ENCODE measurements at places on chromosomes 16 and 17.

DNA sequence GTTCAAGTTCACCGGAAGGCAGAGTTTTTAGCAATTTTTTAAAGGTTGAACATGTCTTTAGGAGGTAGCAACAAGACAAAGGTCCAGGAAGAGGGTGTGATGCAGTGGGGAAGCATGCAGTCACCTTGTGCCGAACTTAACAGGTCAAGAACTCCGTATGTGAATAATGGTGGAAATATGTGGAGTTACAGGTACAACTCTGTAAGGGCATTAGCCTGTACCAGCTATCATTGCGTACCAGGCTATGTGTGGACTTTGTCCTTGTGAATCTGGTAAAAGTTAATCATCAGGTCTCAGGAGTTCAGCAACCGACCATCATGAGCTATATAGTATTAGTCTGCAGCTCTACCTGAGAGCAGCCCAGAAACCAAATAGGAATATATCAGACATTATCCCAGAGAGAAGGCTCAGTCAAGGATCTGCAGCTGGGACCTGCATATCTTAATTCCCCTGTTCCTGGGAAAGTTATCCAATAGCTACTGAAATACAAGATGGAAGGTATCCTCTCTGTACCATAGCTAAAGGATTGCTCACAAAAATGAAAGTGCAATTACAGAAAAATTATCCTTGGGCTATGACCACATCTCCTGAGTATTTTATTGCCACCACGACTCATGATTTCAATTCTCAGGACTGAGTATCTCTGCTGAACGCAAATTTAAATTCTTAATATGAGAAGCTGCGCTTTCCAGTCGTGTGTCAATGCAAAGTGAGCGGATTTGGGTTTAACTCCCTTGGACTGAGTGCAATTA lies 469.3 kb downstream of the CDH13 start:
- no peak for DNase-seq

- no peak for DNase-seq
Measured at GRCh38 chr17:61904094-61904710, 23.6 kb downstream of the INTS2 start.

DNA sequence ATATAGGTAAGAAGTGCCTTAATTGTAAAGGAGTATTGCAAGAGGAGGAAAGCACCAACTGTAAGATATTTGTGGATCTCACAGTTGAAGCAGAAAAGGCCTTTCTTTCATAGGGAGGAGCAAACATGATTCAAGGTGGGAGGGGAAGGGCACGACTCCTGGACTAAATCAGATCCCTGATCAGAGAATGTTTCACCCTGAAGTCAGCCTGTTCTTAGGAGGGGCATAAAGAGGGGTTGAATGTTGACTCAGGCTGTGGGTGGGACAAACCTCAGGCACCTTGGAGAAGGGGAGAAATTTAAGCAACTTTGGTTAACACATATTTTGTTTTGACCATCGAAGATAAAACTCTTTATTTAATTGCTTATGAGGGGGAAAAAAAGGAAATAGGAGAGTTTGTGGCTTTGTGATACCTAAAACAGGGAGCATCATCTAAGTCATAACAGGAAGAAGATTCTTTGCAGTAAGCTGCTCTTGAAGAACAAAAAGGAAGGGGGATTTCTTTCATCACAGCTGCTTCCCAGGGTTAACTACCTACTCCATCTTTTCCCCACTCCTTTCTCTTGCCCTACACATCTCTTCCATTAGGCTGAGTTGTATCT lies 158.6 kb upstream of the ZNF267 start:
- DNase-seq = no peak

- no peak for DNase-seq
Measured at GRCh38 chr17:47763913-47764582, 31.0 kb downstream of the TBX21 start.

GRCh38 chr17:29383686-29384085 lies 6.5 kb upstream of the TAOK1 start:
- no peak for DNase-seq

DNA sequence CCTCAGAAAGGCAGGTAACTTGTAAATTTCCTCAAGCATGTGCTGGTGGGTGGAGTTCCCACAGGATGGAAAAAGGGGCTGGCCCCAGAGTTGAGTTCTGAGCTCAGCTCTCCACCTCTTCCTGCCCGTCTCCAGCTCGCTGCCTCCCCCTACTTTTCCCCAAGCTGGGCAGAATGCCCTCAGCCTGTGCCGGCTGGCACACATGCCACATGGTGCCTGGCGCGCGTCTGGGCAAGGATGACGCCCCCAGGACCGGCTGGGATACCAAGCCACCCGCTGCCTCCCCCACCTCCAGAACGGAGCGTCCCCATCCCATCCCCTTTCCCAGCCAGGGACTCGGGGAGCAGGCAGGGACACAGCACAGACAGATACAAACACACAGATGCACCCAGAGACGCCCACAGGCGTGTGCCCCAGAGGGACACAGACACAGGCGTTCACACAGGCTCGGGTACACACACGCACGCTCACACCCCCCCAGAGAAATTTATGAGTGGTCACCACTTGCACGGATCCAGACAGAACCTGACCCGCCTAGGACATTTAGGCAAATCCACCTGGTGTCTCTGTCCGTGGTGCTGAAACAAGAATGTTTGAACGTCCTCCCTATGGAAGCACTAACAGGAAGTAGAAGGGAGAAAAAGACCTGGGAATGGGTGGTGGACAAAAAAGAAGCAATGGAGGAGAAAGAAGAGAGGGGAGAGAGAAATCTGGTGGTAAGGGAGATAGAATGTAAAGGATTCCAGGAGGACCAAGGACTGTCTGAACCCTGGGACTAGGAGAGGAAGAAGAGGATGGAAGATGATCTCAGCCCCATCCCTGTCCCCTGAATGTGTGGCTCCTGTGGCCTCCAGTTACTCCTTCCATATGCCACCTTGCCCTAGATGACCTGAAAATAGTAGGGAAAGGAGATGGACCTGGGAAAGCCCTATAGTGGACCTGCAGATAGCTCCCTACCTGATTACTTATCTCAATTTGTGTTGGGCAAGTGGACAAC lies 15.5 kb downstream of the NEUROD2 start:
- DNase-seq = no peak

GRCh38 chr16:67538666-67539101 lies 10.1 kb downstream of the RIPOR1 start:
- DNase-seq = no peak

- DNase-seq = no peak
Measured at GRCh38 chr17:49616601-49617131, 41.0 kb downstream of the NXPH3 start.

- DNase-seq = peak; percentile 55
Measured at GRCh38 chr17:16463358-16464302, 28.4 kb downstream of the LRRC75A start.

DNA sequence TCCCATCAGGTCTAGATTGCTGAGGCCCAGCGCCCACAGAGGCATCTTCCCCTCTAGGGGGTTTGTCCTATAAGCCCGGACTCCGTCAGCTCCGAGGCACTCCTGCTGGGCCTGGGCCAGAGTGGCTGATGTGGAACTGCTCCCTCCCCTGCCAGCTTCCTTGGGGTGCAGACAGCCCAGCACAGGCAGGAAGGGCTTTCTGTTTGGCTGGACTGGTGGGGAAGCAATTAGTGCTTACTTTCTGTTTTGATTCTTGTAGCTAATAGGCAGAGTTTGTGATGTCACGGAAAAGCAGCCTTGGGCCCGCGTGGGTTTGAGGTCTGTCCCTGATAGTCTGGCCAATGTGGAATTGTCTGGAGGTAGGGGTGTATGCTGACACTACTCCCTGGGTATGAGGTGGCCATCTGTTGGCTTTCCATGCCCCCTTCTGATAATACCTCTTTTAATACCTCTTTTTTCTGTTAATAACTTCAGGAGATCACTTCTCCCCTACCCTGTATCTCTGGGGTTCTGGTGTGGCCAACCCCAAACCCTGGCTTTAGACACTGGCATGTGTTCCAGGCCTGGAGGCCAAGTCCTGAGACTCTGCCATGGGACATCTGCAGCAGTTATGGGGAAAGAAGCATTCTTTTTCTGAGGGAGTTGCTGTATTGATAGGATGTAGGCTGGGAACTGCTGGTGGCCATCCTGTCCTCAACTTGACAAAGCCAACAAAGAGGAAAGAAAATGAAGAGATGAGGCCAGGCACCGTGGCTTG lies 190.9 kb downstream of the RAB11FIP4 start:
- no peak for DNase-seq

DNA sequence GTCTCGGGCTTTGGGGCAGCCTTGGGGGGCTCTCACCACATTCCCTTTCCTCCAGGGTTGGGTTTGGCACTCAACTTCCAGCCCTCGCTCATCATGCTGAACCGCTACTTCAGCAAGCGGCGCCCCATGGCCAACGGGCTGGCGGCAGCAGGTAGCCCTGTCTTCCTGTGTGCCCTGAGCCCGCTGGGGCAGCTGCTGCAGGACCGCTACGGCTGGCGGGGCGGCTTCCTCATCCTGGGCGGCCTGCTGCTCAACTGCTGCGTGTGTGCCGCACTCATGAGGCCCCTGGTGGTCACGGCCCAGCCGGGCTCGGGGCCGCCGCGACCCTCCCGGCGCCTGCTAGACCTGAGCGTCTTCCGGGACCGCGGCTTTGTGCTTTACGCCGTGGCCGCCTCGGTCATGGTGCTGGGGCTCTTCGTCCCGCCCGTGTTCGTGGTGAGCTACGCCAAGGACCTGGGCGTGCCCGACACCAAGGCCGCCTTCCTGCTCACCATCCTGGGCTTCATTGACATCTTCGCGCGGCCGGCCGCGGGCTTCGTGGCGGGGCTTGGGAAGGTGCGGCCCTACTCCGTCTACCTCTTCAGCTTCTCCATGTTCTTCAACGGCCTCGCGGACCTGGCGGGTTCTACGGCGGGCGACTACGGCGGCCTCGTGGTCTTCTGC lies 8.4 kb downstream of the SLC16A3 start:
- DNase-seq = no peak

GRCh38 chr16:80788027-80788426 lies 16.4 kb downstream of the CDYL2 start:
- no peak for DNase-seq

- no peak for DNase-seq
Measured at GRCh38 chr17:40707745-40708144, 4.2 kb upstream of the KRT24 start.

- DNase-seq = no peak
Measured at GRCh38 chr17:65340401-65340800, 203.2 kb downstream of the RGS9 start.

DNA sequence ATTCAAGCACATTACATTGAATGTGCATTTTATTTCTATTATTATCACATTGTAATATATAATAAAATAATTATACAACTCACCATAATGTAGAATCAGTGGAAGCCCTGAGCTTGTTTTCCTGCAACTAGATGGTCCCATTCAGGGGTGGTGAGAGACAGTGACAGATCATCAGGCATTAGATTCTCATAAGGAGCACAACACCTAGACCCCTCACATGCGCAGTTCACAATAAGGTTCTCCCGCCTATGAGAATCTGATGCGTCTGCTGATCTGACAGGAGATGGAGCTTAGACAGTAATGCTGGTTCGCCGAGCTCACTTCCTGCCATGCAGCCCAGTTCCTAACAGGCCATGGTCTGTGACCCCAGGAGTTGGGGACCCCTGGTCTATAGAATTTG lies 96.7 kb upstream of the RBBP6 start:
- no peak for DNase-seq

GRCh38 chr16:85047867-85048455 lies 20.4 kb downstream of the KIAA0513 start:
- no peak for DNase-seq

DNA sequence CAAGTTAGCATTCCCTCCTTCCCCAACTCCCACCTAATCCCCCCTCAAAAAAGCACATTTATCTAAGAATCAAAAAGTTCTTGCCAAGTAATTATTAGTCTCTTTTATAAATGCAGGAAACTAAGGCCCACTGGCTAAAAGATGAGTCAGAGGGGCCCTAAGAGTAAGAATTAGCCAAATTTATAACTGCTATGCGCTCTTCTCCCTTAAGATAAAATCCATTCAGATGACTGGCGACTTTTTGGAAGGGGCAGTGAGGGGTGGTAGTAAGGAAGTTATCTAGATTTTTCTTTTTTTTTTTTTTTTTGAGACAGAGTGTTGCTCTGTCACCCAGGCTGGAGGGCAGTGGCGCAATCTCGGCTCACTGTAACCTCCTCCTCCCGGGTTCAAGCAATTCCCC lies 17.1 kb downstream of the ZNF652 start:
- DNase-seq = no peak

DNA sequence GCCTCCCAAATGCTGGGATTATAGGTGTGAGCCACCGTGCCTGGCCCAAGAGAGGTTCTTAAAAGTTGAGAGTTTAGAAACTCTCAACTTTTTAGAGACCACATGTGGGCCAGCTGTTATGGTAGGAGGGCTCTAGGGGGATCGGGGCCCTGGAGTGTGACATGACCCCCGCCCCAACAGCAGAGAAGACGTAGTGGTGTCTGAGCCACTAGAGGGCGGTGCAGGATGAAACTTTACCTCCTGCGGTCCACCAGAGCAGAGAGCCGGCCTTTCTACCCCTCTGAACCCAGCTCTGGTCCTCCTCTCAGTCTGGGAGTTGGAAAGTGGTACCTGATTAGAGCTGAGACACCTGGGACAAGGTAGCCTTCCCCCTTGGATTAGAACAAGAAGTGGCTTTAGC lies 7.4 kb downstream of the CDK5RAP3 start:
- peak; percentile 66 for DNase-seq

- DNase-seq = no peak
Measured at GRCh38 chr16:10878644-10879501, 1.9 kb downstream of the CIITA start.

DNA sequence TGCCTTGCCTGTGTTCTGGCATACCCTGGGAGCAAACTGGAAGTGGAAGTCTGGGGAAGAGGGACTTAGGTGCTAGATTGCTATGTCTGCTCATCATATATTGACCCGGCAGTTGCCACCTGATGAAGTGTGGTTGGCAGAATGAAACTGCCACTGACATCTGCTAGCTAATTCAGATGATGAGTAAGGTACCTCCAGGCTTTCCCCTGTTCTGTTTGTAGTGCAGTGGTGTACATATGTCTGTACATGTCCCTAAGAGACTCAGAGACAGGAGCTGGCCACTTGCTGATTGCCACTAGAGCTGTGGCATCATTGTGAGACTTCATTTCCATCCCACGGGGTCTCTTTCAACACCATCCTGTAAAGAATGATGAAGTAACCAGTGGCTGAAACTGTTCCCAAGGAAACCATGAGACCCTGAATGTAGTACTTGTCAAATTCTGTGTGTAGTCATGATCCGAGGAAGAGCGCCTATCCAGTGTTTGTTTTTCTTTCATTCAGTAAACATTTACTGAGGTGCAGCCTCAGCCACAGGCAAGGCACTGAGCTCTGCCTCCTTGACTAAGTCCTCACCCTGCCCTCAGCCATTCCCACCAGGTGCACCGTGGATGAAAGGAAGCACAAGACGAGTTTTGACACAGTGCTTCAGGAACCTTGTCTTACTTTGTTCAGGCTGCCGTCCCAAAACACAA lies 13.2 kb downstream of the CLUAP1 start:
- DNase-seq = no peak

DNA sequence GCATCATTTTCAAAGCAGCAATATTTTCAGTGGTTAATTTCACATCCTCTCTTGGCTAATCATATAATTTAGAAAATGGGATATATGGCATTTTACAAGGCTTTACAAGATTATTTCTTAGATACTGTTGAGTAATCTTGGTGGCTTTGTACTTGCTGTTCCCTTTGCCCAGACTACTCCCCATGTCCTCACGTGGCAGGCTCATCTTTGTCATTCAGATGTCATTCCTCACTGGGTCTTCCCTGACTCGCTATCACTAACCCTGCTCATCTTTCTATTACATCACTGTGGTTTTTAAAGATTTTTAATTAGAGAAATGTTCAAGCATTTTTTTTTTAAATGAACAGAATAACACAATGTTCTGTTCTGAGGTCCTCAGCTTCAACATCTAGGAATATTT lies 240.0 kb upstream of the IRX5 start:
- DNase-seq = no peak

Measured in NCI-H1417 (cell line).